ENCODE measurements at places on chromosomes 11 and 22.
A peak's percentile ranks its signal among the peaks of the same experiment; 100 is the strongest.

- DNase-seq: no peak
These were observed 9.5 kb upstream of the CATSPER1 start for GRCh38 chr11:66035653-66036333.

DNA sequence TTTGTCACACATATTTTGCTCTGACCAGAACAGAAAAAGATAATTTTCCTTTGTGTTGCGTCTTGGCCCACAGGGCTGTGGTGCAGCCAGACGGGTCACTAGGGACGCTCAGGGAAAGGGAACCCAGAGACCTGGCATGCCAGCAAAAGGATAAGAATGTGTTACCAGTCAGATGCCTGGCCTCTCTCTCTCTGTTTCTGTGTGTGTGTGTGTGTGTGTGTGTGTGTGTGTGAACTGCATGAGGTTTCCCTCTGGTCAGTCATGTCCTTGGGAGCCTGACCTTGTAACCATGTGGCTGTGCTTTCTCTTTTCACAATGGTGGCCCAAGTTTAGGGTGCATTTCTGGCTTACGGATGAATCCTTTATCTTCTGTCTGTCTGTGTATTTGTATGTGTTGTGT lies 25.4 kb downstream of the CCKBR start:
- no peak for DNase-seq

DNA sequence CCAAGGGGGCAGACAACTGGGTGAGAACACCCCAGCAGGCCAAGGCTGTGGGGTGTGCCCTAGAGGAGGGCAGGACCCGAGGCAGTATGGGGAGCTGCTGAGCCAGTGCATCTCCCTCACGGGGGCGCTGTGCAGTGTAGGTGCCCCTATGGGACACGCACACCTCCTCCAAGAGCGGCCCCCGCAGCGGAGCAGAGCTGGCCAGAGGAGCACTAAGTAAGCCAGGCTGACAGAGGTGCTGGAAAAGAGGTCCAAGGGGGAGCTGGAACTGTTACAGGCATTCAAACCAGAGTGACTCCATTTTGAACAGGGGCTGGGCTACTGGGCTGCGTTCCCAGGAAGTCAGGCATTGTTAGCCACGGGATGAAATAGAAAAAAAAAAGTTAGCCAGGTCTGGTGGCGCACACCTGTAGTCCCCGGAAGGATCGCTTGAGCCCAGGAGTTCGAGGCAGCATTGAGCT lies 41.8 kb downstream of the TST start:
- DNase-seq: peak; percentile 19

GRCh38 chr22:30232716-30233218 lies 13.8 kb downstream of the LIF start:
- DNase-seq: no peak

GRCh38 chr11:121634889-121635288 lies 182.1 kb upstream of the SORL1-AS1 start:
- peak; percentile 54 for DNase-seq

Data from muscle of leg (tissue), 16 donors.